Hematopoietic multipotent progenitor cell (in vitro differentiated cells): ENCODE measurements at places on chromosomes 7 and 10. TPM values are rescaled to one million over a fixed set of nuclear protein-coding genes. Genes with fewer than 3 reads are reported as not detected.

ADCYAP1R1 gene
- not detected for total RNA-seq

TRIM50 gene
- not detected for total RNA-seq

BHLHA15 gene
- 0.27 TPM for total RNA-seq

ACSL5 gene
- total RNA-seq: 27.5 TPM

CREB3L2 gene
- total RNA-seq: 25.0 TPM

NEURL1 gene
- total RNA-seq: 6.7 TPM

ADAM22 gene
- 7.0 TPM for total RNA-seq

PNLIP gene
- total RNA-seq: not detected

GDF2 gene
- not detected for total RNA-seq

DDX50 gene
- total RNA-seq: 22.6 TPM

OR2AE1 gene
- 0.27 TPM for total RNA-seq

RASA4B gene
- total RNA-seq: 14.8 TPM

NOBOX gene
- not detected for total RNA-seq

CYP2C8 gene
- total RNA-seq: 0.27 TPM

VIM gene
- 3,153 TPM for total RNA-seq

FUOM gene
- 18.6 TPM for total RNA-seq

PNLIPRP2 gene
- total RNA-seq: not detected

VPS26A gene
- total RNA-seq: 7.0 TPM

NXPH1 gene
- not detected for total RNA-seq

SPDYE3 gene
- not detected for total RNA-seq
